Activated CD8-positive, alpha-beta memory T cell treated with anti-CD3 and anti-CD28 coated beads, Interleukin-2, amount 10 ng/mL, durations not matched to agents 7 days and 5 days (primary cell): ENCODE measurements at places on chromosomes 13 and 19. TPM values are rescaled to one million over a fixed set of nuclear protein-coding genes. Genes with fewer than 3 reads are reported as not detected.

Gene POLD1
- 158 TPM for total RNA-seq

Gene PPM1N
- 4.5 TPM for total RNA-seq

Gene CPT1C
- 1.6 TPM for total RNA-seq

Gene PSG4
- not detected for total RNA-seq

Gene MISP3
- total RNA-seq: 2.4 TPM
